ENCODE measurements at places on chromosomes 3 and 15.

DNA sequence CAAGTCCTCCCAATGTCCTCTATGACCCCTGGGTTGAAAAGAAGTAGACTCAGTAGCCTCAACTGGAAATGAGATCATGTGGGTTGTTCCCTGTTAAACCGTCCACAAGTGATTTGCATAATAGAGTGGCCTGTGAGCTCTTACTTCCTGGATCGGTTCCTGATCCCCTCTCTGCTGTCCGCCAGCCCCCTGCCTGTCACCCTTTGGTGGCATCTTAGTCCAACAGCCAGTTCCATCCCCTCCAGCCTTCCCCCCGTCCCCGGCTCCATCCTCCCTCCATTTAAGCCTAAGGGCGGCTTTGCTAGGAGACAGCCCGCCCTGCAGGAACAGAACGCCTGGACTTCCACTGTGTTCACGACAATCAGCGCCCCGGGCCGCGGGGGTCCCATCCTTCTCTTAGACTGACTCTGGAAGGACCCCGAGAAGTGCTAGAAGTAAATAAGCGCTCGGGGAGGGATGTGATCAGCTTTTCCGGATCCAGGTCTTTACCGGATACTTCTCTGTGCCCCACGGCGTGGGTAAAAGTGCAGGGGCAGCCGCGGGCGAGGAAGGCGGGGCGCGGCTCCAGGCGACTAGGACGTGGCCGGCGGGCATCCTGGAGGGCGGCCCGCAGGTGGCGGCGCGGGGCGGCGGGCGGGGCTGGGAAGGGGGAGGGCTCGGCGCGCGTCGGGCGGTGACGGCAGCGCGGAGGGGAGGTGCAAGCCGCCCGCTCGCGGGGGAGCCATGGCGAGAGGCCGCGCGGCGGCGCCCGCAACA is 51.2 kb upstream of the ULK4 start:
- DNase-seq = peak; percentile 24

DNA sequence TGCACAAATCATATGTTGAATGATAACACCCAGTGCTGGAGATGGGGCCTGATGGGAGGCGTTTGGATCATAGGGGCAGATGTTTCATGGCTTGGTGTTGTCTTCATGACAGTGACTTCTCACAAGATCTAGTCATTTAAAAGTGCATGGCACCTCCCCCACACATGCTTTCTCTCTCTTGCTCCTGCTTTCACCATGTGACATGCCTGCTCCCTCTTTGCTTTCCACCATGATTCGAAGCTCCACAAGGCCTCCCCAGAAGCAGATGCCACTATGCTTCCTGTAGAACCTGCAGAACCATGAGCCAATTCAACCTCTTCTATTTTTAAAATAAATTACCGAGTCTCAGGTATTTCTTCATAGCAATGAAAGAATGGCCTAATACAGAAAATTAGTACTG is 17.8 kb upstream of the SH3BP5 start:
- no peak for DNase-seq

- no peak for DNase-seq
Measured at GRCh38 chr3:64179249-64179648, 46.0 kb downstream of the PRICKLE2 start.

GRCh38 chr3:113825090-113825489 is 13.5 kb upstream of the GRAMD1C start:
- no peak for DNase-seq

GRCh38 chr15:90414408-90415028 is 26.5 kb downstream of the IQGAP1 start:
- no peak for DNase-seq

GRCh38 chr15:38876211-38876610 is 311.6 kb upstream of the RASGRP1 start:
- DNase-seq = no peak
